ENCODE measurements at places on chromosomes 1 and 21.
A peak's percentile ranks its signal among the peaks of the same experiment; 100 is the strongest.

GRCh38 chr21:36918291-36918690 lies 48.2 kb downstream of the HLCS start:
- no peak for DNase-seq

DNA sequence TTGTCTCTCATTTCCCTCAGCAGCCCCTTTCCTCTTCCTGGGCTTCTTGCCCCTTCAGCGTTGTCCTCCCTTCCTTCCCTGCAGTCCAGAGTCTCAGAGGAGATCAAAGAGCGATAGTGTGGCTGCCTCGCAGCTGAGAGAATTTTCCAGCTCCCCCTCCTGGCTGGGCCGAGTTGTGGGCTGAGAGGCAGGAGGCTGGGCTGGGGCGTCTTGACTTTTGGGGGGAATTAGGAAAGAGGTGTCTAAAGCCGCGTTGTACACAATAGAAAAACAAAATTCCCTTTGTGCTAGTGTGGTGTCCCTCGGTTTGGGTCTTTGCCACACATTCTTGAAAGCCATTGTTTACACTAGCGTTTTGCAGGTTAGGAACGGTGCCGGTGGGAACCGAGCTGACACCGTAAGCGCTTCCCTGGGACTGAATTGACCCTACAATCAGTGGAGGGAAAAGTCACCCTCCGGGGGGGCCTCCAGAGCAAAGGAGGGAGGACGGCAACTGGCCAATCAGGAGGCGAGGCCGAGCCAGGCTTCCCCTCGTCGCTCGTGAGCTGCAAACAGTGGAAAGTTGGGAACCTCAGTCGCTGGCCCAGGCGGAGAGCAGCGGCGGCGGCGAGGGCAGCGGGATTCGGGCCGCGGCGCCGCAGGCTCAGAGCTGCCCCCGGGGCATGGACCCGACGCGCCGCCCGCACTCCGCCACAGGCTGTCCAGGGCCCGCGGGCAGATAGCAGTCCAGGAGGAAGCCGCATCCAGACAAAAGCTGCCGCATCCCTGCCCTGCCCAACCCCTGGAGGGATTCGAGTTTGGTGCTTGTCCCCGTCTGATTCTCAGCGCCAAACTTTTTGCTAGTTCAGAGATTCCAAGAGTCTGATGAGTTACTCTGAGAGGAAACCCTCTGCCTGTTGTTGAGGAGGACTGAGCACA lies at the start of gene HMCN1:
HMCN1 (plus strand) TSS at position 574 of the 918 bp plus-strand sequence. CDS start 389 bp downstream, outside the sequence.
- peak; percentile 35 for DNase-seq

GRCh38 chr1:221937155-221937953 lies 195.5 kb upstream of the DUSP10 start:
- DNase-seq = no peak

GRCh38 chr1:15708486-15709137 lies 24.5 kb downstream of the PLEKHM2 start:
- DNase-seq = no peak

DNA sequence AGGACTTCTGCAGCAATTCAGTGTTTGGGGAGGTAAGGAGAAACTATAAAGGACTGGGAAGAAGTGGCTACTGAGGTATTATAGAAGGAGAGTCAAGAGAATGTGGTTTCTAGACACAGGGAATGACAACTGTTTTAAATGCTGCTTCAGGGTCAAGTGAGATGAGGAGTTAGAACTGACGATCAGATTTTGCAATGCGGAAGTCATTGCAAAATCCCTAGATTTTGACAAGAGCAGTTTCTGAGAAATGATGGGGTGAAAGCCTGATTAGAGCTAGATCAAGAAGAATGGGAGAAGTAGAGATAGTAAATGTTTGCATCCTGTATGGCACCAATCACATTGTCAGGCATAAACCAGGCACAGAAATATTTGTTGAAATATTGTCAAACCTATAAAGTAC lies 4.7 kb upstream of the TSNAX start:
- DNase-seq = no peak
